Left renal pelvis (tissue), 4 donors: ENCODE measurements at places on chromosomes 1 and 21. TPM values are rescaled to one million over a fixed set of nuclear protein-coding genes. Genes with fewer than 3 reads are reported as not detected.

- no peak for DNase-seq
Observed at GRCh38 chr1:39205102-39205780, 746 bp downstream of the MACF1 start.

- DNase-seq: no peak
Observed at GRCh38 chr1:91053630-91054029, 31.8 kb upstream of the ZNF644 start.

GRCh38 chr1:27576806-27577227 is 27.1 kb downstream of the AHDC1 start:
- DNase-seq: no peak

- DNase-seq: no peak
Observed at GRCh38 chr1:179935909-179936496, 18.6 kb upstream of the CEP350 start.

GRCh38 chr1:23788695-23789094 is 2.2 kb upstream of the LYPLA2 start:
- no peak for DNase-seq

DNA sequence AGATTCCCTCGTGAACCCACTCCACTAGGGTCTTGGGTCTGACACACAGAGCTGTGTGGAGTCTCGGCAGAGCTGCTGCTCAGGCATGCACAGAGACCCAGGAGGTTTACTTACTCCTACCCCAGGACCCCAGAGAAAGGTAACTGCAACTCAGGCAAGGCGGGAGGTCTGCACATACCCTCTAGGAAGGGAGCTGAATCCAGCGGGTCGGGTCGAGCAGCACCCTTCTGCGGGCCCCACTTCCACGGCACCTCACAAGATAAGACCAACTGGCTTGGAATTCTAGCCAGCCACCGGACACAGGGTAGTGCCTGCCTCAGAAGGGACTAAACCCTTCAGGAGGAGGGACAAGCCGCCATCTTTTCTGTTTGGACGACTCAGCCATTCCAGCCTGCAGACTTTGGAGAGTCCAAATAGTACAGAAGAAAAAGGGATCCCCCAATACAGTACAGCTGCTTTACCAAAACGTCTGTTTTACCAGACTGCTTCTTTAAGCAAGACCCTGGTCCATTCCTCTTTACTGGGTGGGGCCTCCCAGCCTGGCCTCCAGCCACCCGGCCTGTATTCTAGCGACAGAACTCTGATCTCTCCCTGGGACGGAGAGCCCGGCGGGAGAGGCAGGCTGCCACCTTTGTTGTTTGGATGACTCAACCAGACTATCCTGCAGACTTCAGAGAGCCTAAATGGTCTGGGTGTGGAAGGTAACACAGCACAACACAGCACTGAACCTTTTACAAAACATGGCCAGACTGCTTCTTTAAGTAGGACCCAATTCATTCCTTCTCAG is 554.6 kb upstream of the BEND5 start:
- DNase-seq: no peak

GRCh38 chr1:246404078-246404477 is 103.0 kb downstream of the SMYD3 start:
- no peak for DNase-seq

GRCh38 chr1:153532181-153532580 is 3.6 kb downstream of the S100A6 start:
- no peak for DNase-seq

GRCh38 chr21:25402134-25402961 is 204.9 kb downstream of the MRPL39 start:
- no peak for DNase-seq

DNA sequence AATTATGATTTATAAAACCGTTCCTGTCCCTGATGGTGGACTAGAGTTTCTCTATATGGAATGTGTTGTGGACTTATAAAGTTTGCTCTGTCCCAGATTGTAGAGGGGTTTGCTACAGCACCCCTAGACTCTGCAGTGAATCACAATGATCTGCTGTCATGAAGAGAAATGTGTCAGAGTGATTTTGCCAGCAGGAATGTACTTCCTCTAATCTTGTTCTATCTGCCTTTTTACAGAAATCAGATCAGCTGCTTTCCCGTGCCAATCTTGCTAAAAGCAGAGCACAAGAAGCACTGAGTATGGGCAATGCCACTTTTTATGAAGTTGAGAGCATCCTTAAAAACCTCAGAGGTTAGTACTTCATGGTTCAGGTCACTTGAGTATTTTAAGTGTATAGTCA is 52.0 kb downstream of the LAMC2 start:
- no peak for DNase-seq

DNA sequence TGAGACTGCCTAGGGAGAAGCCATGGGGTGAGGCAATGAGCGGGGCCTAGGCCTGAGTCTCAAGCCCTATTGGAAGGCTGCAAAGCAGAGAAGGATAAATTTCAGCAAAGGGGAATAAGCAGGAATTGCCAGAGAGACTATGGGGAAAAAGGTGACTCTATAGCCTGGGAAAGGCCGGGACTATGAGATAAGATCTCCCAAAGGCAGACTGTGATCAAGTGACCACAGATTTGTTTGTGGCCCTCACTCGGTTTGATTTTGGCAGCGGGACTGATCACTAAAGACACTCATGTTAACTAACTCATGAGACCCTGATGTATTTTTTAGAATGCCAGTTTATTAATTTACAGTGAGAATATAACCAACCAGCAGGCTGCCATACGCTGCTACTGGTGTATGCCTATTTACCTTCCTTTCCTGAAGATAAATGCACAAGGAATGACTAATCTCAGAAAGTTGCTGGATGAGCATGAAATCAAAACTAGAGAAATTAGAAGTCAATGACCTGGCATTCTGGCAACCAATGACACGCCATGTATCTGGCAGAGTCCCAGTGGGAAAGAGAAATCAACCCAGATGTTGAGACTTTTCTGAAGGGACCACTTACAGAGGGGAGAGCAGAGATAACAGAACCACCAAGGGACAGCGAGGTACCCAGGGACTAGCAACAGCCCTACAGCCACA is 4.3 kb downstream of the HSF2BP start:
- DNase-seq: no peak

DNA sequence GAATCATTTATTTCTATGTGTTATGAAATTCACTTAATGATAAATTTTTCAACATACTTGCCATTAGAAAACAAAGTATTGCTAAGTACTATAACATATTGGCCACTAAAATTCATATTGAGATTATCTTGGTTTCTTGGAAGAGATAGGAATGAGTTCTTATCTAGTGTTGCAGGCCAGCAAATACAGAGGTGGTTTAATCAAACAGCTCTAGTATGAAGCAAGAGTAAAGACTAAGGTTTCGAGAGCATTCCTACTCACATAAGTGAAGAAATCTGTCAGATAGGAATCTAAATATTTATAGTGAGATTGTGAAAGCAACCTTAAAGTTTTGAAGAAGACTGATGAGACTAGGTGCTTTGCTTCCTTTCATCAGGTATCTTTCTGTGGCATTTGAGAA is 37.9 kb upstream of the FOXE3 start:
- DNase-seq: no peak

The SLC45A3 gene
- 1.7 TPM for polyA plus RNA-seq

The SHE gene
- polyA plus RNA-seq: 9.9 TPM

The TTC24 gene
- 0.79 TPM for polyA plus RNA-seq

The EPHX1 gene
- 62.9 TPM for polyA plus RNA-seq
